ENCODE measurements at places on chromosomes 11 and 22. TPM values are rescaled to one million over a fixed set of nuclear protein-coding genes. Genes with fewer than 3 reads are reported as not detected.

Gene FOSL1
- total RNA-seq: 125 TPM

Gene CD6
- not detected for total RNA-seq

Gene WNT11
- not detected for total RNA-seq

Gene KCNQ1OT1
- 0.10 TPM for total RNA-seq

Gene FGF4
- not detected for total RNA-seq

Gene OTOG
- total RNA-seq: not detected

Gene CRYAB
- total RNA-seq: not detected

All from mammary microvascular endothelial cell (primary cell).